Stimulated activated CD8-positive, alpha-beta memory T cell treated with anti-CD3 and anti-CD28 coated beads, Interleukin-4, amount 100 ng/mL, for 4 hours (primary cell): ENCODE measurements at places on chromosomes 4 and X.

DNA sequence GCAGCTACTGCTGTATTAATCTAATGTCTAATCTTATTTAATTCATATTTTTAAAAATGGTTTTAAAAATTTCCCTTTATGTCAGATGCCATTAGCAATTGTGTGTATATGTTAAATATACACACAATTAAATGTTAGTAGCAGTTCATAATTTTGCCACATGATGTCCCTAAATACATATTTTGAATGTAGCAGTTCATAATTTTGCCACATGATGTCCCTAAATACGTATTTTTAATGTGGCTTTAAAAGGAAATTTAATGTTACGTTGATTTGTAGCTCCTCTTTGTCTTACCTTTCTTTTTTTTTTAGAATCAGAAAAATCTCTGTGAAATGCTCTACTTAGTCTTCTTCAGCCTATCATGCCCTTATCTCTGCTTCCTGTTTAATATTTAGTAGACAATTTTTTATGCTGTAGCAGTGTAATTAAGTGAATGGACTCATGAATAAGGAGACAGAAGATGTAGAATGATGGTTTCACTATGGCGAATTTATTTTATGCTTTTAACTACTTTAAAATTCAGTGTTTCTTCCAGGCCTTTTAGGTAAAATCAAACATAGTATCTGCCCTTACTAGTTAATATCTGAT lies 26.1 kb downstream of the RBM46 start:
- DNase-seq = no peak

GRCh38 chr4:112416464-112416863 lies 99.5 kb downstream of the NEUROG2 start:
- no peak for DNase-seq

DNA sequence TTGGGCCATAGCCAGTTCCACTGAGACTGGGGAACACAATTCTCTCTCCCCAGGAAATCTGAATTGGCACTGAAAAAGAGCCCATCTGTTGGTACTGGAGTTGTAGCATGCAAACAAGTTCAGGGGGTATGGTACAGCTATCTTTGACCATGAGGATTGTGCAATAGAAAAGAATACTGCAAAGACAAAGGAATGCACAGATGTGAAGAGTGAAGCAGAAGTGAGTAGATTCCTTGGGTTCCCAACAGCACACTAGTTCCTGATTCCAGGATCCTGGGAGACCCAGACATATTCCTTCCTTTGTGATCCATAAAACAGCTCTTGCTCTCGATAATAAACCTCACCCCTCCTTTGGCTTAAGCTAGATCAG lies 43.3 kb upstream of the CTAG2 start:
- DNase-seq = no peak

- no peak for DNase-seq
These were observed 167.5 kb upstream of the RASGEF1B start for GRCh38 chr4:81639248-81639647.

- no peak for DNase-seq
These were observed 23.5 kb downstream of the KLHL8 start for GRCh38 chr4:87196927-87197326.

DNA sequence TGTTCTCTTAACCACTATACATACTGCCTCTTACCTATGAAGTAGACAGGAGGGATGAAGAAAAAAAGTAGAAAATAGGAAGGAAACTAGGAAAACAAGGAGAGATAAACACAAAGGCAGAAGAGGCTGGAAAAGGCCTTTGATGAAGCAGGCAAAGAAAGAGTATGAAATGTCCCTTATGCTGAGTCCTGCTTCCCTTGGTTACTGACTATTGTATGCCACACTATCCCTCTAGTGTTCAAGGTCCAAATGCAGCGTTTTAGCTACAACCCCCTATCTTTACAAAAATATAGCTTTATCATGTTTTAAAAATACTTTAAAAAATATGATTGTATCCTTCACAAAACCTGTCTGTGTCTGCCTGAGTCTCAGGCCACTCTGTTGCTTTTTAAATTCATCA lies 233.1 kb downstream of the CAMK2D start:
- no peak for DNase-seq

GRCh38 chrX:39613997-39614679 lies 483.6 kb downstream of the BCOR start:
- DNase-seq = peak; percentile 27

GRCh38 chr4:14856934-14857235 lies 145.4 kb upstream of the CPEB2 start:
- no peak for DNase-seq

GRCh38 chrX:44036336-44036735 lies 63.1 kb upstream of the NDP start:
- DNase-seq = no peak

DNA sequence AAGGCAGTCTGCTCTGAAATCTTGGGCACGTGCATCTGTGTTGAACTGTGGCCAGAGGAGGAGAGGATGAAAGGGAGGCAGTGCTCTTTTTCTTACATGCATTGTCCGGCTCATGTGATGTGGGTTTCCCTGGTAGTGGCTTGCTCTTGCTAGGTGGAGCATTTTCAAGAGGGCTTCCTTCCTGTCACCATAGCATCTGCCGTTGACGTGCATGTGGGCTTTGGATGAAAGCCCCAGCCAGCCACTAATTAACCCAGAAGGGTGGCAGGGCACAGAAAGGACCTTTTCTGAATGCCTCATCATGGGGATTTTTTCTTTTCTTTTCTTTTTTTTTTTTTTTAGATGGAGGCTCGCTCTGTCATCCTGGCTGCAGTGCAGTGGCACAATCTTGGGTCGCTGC lies 121.3 kb downstream of the GPR143 start:
- peak; percentile 11 for DNase-seq

DNA sequence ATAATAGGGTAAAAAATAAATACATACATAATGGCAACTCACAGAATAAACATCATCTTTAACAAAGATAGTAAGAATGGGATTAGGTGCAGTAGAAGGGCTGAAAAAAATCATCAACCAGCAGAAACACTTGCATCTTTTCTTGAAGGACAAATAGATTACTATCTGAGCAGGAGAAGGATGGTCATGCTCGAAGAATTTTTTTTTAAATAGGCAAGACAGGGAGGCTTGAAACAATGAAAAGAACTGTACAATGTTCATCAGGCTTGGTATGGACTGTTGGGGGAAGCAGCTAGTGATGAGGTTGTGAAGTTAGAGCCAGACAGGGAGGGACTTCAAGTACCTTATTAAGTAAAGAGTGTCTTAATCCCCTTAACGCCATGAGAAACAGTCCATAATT lies 167.4 kb upstream of the LDB2 start:
- no peak for DNase-seq

DNA sequence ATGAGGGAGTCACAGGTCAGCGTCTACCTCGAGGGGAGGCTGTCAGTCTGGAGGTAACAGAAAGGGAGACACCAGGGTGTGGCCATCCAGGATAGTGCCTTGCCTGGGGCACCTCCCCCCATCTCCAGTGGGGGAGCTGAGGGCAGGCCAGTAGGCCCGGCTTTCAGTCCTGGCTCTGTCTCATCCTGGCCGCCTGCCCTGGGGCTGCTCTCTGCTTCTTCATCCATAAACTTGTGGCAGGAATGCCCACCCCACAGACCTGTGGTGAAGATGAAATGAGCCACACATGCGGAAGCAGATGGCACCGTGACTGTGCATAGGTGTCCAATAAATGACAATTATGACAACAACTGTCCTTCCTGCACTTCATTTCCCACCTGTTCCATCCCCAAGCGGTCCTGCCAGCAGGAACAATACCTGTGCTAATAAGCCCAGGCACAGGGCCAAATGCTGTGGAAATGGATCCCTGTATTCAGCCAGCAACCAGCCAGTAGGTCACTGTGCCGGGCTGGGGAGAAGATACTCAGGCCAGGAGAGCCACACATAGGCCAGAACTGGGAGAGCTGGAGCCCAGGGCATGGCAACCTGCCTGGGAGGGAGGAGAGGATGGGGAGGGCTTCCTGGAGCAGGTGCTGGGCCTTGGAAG lies 30.2 kb downstream of the TRO start:
- DNase-seq = no peak

DNA sequence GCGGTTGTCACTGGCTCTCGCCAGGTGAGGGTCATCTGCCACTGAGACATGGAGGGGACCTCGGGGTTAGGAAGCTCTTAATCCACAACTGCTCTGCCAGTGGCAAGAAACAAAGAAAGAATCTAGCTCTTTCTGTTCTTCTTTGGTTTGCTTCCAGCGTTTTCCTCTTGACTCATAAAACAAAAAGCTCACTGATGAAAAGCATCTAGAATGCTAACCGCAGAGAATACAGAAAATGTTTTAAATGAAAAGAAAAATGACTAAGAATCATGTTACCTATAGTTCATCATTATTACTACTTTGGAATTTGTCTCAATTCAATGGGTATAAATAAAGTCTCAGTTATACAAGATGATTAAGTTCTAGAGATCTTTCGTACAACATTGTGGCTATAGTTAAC lies 274.8 kb upstream of the TENM3 start:
- no peak for DNase-seq

DNA sequence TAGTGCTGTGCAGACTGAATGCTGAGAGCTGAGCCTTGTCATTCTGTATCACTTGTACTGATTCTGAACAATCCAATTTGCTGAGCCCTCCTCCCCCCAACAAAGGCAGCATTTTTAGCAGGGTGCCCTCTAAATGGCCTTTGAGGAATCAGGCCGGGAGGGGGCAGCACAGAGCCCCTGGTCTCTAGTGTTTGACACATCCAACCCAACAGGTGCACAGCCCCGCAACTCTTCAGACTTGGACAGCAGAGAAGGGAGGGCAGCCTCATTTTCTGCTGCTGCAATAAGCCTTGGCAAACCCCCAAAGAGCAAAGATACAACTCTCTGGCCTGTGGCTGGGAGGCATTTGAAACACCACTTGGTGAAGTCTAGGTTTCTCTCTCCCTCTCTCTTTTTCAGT lies 3.4 kb downstream of the ATP1B4 start:
- peak; percentile 13 for DNase-seq

GRCh38 chr4:140152013-140152703 lies 1.8 kb downstream of the MAML3 start:
- DNase-seq = peak; percentile 88

DNA sequence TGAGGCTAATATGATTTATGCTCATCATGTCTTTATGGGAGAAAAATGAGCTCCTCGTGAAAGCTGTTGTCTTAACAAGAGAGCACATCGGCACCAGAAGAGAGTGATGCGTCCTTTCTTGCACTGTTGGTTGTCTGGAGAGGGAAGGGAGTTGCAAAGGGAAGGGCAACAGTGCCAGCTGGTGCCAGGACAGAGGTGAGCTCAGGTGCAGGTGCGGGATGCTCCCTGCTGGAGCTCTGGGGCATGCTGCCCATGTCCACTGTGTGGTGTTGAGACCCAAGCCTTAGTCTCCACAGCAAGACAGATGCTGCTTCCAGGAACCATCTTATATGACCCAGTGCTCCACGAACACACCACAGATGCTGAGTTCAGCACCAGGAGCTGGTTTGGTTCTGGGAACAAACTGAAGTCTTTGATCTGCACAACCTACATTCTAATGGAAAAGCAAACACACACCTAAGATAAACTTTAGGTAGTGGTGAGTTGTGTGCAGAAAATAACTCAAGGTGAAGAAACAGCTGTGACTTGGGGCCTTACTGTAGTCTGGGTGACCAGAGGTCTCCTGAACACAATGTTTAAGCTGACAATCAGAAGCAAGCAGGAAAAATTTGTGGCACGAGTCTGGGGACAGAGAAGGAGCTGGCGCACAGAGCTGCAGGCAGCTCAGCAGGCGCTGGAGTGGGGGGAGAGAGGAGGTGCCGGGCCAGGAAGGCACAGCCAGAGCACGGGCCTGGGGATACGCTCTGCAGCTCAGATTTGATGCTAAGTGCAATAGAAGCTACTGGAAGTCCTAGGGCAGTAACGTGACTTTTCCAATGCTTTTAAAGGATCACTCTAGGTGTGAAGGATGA lies 73.2 kb downstream of the HAUS3 start:
- DNase-seq = no peak

DNA sequence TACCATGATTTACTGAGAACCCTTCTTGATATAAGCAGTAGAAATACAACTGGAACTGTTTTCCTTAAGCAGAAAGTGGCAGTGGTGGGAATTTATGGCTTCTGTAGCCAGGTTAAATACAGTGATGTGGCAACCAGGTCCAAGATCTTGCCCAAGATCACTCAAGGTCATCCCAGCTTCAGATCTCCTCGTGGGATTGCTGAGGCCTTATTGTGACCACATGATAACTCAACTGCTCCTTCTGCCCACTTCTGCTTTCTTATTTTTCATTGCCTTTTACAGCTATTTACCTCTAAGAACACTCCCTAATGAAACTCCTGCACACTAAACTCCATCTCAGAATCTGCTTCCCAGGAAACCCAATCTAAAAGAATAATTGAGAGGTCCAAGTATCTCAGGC lies 12.4 kb upstream of the CYBB start:
- DNase-seq = no peak

- no peak for DNase-seq
These were observed 318.6 kb upstream of the BMP3 start for GRCh38 chr4:80711956-80712355.

DNA sequence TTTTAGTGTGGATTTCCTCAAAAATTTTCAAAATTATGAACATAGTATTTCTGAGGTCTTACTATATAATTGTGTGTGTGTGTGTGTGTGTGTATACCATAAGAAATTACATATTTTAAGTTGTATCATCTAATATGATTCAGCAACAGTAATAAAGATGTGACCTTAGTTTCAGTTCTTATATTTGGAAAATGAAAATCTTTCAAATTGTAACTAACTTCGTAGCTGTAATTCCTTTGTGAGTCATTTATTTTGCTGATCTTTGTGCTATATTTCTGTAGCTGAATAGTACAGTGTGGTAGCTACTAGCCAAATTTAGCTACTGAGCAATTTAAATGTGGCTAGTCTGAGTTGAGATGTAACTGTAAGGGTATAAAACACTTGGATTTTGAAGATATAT lies 116.4 kb downstream of the RAP1GDS1 start:
- DNase-seq = no peak

- no peak for DNase-seq
These were observed 53.4 kb upstream of the TRPC3 start for GRCh38 chr4:122005064-122005755.

GRCh38 chr4:168993714-168994510 lies 16.1 kb downstream of the CBR4 start:
- DNase-seq = no peak

- DNase-seq = no peak
These were observed 581.6 kb upstream of the DIAPH2 start for GRCh38 chrX:96102997-96103396.

DNA sequence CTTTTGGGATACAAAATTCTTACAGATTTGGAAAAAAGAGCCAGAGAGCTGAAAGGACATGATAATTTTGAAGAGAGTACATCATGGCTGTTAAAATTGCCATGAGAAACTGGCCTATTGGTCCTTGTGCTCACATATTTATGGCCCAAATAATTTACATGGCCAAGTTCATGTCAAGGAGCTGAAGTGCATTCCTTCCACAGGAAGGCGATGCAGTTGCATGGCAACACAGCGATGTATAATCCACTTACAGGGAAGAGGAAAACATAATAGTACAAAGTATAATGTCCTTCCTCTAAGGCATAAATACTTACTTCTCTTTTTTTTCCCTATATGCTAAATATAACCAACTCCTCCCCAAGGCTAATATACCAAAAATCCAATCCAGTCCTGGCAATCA lies 914.5 kb upstream of the AGA start:
- no peak for DNase-seq
